ENCODE measurements at places on chromosomes 5 and 9.
A peak's percentile ranks its signal among the peaks of the same experiment; 100 is the strongest.

- H3K36me3 ChIP-seq = no peaks in the 10 kb centered on the region
- no peaks in the 10 kb centered on the region for H3K4me1 ChIP-seq
- H3K27me3 ChIP-seq = no peaks in the 10 kb centered on the region
- H3K27ac ChIP-seq = no peak overlapping the region
- DNase-seq = no peak
Observed at GRCh38 chr5:159682623-159683022, 233.7 kb upstream of the ADRA1B start.

GRCh38 chr9:97109194-97109811 lies 70.4 kb upstream of the CTSV start:
- DNase-seq = peak; percentile 14
- no peak overlapping the region for H3K4me3 ChIP-seq
- H3K27me3 ChIP-seq = no peaks in the 10 kb centered on the region
- no peaks in the 10 kb centered on the region for H3K36me3 ChIP-seq
- H3K27ac ChIP-seq = no peak overlapping the region
- H3K4me1 ChIP-seq = no peaks in the 10 kb centered on the region

- H3K4me1 ChIP-seq = peaks cover 27% of the 10 kb centered on the region
- no peaks in the 10 kb centered on the region for H3K27me3 ChIP-seq
- no peaks in the 10 kb centered on the region for H3K36me3 ChIP-seq
- H3K27ac ChIP-seq = peak overlapping the region; percentile 80
- DNase-seq = no peak
- H3K4me3 ChIP-seq = no peak overlapping the region
Observed at GRCh38 chr9:113454914-113455761, 8.4 kb upstream of the RGS3 start.

- no peaks in the 10 kb centered on the region for H3K27me3 ChIP-seq
- no peak for DNase-seq
- H3K4me3 ChIP-seq = no peak overlapping the region
- no peaks in the 10 kb centered on the region for H3K4me1 ChIP-seq
- H3K27ac ChIP-seq = no peak overlapping the region
Observed at GRCh38 chr5:102537011-102537410, 38.2 kb upstream of the SLCO6A1 start.

GRCh38 chr5:157267761-157268480 lies 2.0 kb downstream of the CYFIP2 start:
- H3K4me3 ChIP-seq = no peak overlapping the region
- no peaks in the 10 kb centered on the region for H3K36me3 ChIP-seq
- no peak overlapping the region for H3K27ac ChIP-seq
- H3K27me3 ChIP-seq = no peaks in the 10 kb centered on the region

GRCh38 chr5:36058776-36059175 lies 7.9 kb downstream of the UGT3A2 start:
- H3K4me3 ChIP-seq = no peak overlapping the region
- DNase-seq = no peak
- no peaks in the 10 kb centered on the region for H3K4me1 ChIP-seq
- H3K27ac ChIP-seq = no peak overlapping the region
- H3K27me3 ChIP-seq = peaks cover 3% of the 10 kb centered on the region
- H3K36me3 ChIP-seq = no peaks in the 10 kb centered on the region

DNA sequence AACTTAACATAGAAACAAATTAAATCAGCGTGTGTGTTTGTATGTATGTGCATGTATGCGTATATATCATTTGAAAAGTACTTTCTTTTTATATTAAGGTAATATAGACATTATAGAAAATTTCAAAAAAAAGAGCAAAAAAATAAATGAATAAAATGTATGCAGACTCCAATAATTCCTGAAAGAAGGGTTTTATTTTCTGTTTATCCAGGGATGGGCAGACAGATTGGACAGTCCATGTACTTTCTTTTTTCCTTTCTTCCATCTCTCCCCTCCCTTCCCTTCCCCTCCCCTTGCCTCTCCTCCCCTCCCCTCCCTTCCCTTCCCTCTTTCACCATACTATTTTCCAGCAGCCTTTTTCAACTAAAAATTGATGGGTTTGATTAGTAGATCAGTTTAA lies 123.8 kb downstream of the SGCD start:
- no peak overlapping the region for H3K27ac ChIP-seq
- no peaks in the 10 kb centered on the region for H3K4me1 ChIP-seq
- H3K36me3 ChIP-seq = no peaks in the 10 kb centered on the region
- no peak overlapping the region for H3K4me3 ChIP-seq
- H3K27me3 ChIP-seq = no peaks in the 10 kb centered on the region

GRCh38 chr5:136208916-136209315 lies 16.0 kb upstream of the SMIM32 start:
- no peak overlapping the region for H3K27ac ChIP-seq
- no peaks in the 10 kb centered on the region for H3K36me3 ChIP-seq
- H3K27me3 ChIP-seq = no peaks in the 10 kb centered on the region

DNA sequence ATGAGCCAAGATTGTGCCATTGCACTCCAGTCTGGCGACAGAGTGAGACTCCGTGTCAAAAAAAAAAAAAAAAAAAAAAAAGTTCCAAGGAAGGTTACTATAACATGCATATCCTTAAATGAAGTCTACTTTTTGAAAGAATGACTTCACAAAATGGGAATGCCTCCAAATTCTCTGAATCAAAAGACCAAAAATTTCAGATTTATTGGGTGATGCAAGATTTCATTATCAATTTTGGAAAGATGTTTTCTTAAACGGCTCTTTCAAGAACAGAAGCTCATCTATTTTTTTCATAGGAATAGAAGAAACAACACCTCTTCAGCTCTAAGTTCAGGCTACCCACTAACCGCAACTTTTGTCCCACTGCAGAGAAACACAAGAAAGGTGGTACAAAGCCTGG lies 69.9 kb downstream of the AUH start:
- no peaks in the 10 kb centered on the region for H3K27me3 ChIP-seq
- peaks cover 3% of the 10 kb centered on the region for H3K36me3 ChIP-seq
- H3K4me3 ChIP-seq = no peak overlapping the region

DNA sequence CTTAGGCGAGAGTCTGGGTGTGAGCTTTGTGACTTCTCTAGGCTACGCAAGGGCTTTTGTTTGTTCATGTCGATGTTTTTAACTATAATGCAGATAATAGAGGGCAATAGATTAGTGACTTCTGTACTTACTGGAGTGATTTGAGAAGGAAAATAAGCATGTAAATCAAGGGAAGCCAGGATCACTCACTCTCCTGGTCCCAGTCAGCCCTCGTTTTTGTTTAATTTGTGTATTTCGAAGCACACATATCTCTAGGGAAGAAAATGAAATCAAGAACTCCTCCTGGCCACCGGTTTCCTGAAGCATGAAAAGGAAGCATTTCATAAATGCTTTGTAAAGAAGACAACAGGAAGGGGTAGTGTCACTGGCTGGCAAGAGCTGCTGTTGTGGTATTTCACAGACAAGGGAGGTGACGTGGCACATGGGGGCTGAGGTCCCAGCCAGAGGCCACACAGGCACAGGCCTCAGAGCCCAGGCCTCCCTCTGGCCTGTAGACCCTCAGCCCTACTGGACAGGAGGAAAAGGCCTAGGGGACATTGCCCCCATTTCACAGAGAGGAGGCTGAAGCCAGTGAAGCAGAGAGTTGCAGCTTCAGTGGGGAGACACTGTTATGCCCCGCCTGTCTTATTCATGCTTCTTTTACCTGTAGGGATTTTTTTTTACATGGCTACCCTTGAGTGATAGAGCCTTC lies 34.1 kb downstream of the IRF1 start:
- H3K27me3 ChIP-seq = no peaks in the 10 kb centered on the region
- H3K36me3 ChIP-seq = no peaks in the 10 kb centered on the region
- peak; percentile 60 for DNase-seq
- H3K4me3 ChIP-seq = no peak overlapping the region
- peaks cover 53% of the 10 kb centered on the region for H3K4me1 ChIP-seq

DNA sequence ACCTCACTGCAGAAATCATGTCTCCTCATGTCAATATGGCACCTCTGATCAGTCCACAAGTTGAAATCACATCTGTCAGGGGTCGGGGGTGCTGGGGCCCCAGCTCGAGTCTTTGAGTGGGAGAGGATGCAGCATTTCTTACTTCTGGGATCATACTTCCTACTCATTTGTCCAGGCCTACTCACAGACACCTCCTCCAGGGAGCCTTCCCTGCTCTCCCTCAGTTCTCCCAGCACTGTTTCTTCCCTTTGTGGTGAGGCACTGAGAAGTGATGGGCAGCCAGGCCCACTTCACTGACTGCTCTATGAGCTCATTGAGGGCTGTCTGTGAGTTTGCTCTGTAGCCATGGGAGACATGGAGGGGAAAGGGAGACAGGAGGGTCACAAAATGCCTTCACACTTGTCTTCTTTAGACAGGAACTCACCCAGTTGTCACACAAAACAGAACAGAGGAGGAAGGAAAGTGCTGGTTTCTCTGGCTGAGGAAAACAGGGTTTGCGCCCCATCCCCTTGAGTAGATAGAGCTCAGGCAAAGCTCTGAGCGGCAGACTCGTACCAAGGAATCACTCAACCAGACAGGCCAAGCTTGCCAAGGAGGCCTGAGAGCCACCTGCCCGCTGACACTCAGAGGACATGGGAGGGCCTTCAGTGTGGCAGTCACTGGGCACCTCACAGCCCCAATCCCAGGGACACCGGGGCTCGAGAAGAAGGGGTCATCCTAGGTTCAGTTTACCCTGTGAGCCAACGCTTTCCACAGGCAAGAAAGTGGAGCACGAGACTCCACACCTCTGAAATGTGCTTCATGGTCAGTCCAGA lies 152.9 kb downstream of the GABBR2 start:
- H3K4me1 ChIP-seq = no peaks in the 10 kb centered on the region
- no peak for DNase-seq
- no peak overlapping the region for H3K4me3 ChIP-seq
- H3K36me3 ChIP-seq = no peaks in the 10 kb centered on the region

GRCh38 chr5:73352649-73353230 lies 95.8 kb downstream of the FOXD1 start:
- DNase-seq = no peak
- H3K4me1 ChIP-seq = no peaks in the 10 kb centered on the region
- H3K36me3 ChIP-seq = no peaks in the 10 kb centered on the region

DNA sequence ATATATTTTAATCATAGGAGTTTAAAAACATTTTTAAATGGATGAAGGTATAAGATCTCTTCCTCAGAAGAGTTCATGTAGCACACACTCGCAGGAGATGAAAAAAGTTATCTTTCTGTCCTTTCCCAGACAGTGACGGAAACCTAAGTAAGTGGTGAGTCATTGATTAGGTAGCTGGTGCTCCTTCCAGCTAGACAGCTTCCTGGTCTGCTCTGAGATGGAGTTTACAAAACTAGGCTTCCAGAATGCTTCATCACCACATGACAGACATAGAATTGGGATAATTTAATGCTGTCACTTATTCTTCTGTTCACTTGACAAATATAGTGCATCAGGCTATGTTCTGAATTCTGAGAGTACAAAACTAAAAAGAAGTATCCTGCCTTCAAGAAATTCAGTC lies 2393.0 kb upstream of the C9orf72 start:
- H3K27me3 ChIP-seq = no peaks in the 10 kb centered on the region
- no peaks in the 10 kb centered on the region for H3K4me1 ChIP-seq
- no peak overlapping the region for H3K27ac ChIP-seq
- no peak for DNase-seq
- H3K36me3 ChIP-seq = no peaks in the 10 kb centered on the region
- no peak overlapping the region for H3K4me3 ChIP-seq

GRCh38 chr9:28163619-28164018 lies 590.3 kb upstream of the C9orf72 start:
- H3K4me1 ChIP-seq = no peaks in the 10 kb centered on the region
- no peaks in the 10 kb centered on the region for H3K27me3 ChIP-seq
- H3K4me3 ChIP-seq = no peak overlapping the region
- no peaks in the 10 kb centered on the region for H3K36me3 ChIP-seq

DNA sequence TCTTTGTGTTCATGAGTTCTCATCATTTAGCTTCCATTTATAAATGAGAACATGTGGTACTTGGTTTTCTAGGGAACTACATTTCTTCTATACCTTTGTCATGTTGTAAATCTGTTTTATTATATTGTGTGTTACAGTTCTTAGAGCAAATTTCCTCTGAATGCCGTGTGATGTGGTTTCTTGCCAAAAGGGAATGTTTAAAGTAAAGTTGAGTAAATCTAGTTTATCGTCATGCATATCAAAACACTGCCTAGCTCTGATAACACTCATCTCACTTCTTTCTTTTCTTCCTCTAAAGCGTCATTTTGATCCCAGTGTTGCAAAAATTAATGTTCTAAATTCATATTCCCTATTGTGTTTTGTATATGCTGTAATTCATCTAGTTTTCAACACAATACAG lies 295.4 kb upstream of the HAPLN1 start:
- no peak overlapping the region for H3K27ac ChIP-seq
- H3K4me3 ChIP-seq = no peak overlapping the region
- no peaks in the 10 kb centered on the region for H3K4me1 ChIP-seq
- no peaks in the 10 kb centered on the region for H3K27me3 ChIP-seq

- peaks cover 15% of the 10 kb centered on the region for H3K4me1 ChIP-seq
- no peaks in the 10 kb centered on the region for H3K27me3 ChIP-seq
- peak; percentile 80 for DNase-seq
- peak overlapping the region; percentile 74 for H3K4me3 ChIP-seq
Observed at GRCh38 chr5:131164191-131165118, 601 bp downstream of the HINT1 start.

- peaks cover 28% of the 10 kb centered on the region for H3K4me1 ChIP-seq
- DNase-seq = no peak
- H3K27me3 ChIP-seq = no peaks in the 10 kb centered on the region
- H3K27ac ChIP-seq = no peak overlapping the region
- H3K4me3 ChIP-seq = no peak overlapping the region
Observed at GRCh38 chr9:70427161-70427945, 12.9 kb upstream of the KLF9 start.

- no peaks in the 10 kb centered on the region for H3K4me1 ChIP-seq
- H3K27ac ChIP-seq = no peak overlapping the region
- no peaks in the 10 kb centered on the region for H3K36me3 ChIP-seq
- H3K27me3 ChIP-seq = no peaks in the 10 kb centered on the region
Observed at GRCh38 chr5:120236360-120236759, 227.7 kb upstream of the PRR16 start.

DNA sequence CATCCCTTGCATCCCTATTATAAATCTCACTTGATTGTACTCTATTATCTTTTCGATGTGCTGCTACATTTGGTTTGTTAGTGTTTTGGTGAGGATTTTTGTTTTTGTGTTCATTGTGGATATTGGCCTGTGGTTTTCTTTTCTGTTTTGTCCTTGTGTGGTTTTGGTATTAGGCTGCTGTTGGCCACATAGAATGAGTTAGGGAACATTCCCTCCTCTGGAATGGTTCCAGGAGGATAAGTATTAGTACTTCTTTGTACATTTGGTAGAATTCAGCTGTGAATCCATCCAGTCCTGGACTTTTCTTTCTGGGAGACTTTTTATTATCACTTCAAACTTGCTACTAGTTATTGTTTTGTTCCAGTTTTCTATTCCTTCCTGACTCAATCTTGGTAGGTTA lies 287.2 kb downstream of the CWC27 start:
- no peaks in the 10 kb centered on the region for H3K36me3 ChIP-seq
- no peak for DNase-seq
- no peaks in the 10 kb centered on the region for H3K4me1 ChIP-seq
- H3K27ac ChIP-seq = no peak overlapping the region
- H3K27me3 ChIP-seq = no peaks in the 10 kb centered on the region

All from gastrocnemius medialis (tissue), 4 donors.